ENCODE measurements at places on chromosomes 6 and 20.

GRCh38 chr20:40766790-40767614, 78.0 kb upstream of the MAFB start:
- no peak for DNase-seq

DNA sequence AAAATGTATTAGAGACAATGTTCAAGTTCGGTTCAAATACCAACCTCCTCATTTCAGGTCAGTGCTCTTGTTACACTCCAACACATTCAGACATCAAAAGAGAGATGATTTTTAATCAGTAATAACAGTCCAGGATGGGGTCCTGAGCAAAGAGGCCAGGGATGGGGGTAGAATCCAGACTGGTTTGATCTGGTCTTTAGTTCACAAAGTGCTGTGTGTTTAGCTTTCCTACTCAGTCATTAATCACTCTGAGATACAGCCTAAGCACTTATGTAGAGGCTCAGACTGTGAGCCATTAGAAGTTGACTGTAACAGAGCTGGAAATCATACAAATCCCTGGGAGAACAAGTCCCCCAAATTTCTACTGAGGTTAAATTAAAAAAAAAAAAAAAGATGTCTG, 241.6 kb downstream of the PTPRK start:
- DNase-seq: no peak

- no peak for DNase-seq
Observed at GRCh38 chr20:15236812-15237211, 899.4 kb upstream of the FLRT3 start.

GRCh38 chr6:166244353-166245045, 63.7 kb downstream of the PRR18 start:
- DNase-seq: no peak

DNA sequence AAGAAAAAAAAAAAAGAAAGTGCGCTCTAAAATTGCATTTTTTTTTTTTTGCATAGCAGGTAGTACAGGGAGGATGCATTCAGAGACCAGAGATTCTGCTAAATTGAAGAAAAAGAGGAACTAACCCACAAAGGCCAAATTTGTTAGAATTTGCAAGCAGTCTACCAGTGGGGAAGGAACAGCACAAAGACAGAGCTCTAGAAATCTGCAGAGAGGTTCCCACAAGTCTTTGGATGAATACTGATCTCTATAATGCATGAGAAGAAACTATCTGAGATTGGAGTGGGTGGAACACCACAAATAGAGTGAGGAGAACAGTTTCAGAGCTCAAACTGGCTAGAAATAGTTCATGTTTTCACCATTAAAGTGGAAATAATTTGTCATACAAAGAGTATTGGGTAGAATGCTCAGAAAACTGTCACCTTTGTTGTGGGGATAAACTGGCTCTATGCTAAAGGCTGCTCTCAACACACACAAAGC, 79.6 kb upstream of the AHI1 start:
- DNase-seq: no peak

DNA sequence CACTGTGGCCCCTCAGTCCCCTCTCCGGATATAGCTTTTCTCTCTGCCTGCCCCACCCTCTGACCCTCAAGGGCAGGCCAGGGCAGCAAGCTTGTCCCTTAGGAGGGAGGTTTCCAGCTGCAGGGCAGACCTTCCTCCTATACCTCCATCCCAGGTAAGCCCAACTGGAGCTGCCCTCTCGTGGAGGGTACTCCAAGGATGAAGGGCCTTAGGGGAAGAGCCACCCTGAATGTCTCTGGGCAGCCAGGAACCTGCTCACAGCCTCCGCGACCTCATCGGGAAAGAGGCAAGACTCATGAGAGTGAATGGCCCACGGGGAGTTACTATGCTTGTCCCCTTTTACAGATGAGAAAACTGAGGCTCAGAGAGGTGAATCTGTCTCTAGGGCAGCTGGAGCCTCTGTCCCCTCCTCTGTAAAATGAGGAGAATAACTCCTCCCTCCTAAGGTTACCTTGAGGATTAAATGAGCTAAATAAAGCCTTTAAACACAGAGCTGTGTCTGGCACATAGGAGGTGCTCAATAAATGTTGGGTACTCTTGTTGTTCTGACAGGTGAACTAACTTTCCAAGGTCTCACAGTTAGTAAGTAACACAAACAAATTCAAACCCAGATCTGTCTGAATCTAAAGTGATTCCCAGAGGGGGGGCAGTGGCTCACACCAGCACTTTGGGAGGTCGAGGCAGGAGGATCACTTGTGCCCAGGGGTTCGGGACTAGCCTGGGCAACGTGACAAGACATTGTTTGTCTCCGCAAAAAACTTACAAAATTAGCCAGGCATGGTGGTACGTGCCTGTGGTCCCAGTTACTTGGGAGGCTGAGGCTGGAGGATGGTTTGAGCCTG, 12.1 kb downstream of the SRXN1 start:
- DNase-seq: no peak

- no peak for DNase-seq
Observed at GRCh38 chr20:32158943-32159660, 48.4 kb downstream of the PLAGL2 start.

GRCh38 chr6:149698175-149698574, 19.7 kb downstream of the LATS1 start:
- no peak for DNase-seq

DNA sequence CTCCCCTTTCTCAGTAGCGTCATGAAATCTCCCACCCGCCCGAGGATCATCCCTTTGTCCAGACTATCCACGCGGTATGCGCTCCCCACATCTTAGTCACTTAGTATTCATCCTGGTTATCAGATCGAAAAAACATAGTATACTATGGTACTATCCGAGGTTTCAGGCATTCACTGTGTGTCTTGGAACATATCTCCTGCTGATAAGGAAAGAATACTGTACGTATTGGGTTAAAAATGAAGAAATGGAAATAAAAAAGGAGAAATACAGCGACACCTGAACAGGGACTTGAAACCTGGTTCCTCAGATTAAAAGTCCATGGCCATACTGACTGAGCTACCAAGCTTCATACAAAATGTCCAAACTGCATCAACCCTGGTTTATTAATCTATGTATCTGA, 14.0 kb downstream of the HMGN4 start:
- no peak for DNase-seq

DNA sequence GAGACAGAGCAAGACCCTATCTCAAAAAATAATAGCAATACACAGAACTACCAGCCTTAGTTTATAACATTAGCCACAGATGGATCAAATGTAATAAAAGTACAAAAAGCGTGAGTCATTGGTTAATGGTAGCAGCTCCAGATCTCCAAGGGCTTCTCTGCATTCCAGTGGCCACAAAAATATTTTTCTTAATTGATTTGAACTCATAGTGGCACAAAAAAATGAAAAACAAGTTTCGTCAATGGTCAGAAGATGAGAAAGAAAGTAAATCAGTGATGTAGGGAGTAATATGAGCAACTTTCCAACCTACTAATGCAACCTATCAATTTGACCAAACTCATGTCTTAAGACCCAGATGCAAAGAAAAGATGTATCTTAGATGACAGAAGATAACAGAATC, 79.6 kb downstream of the CEP57L1 start:
- no peak for DNase-seq

Data from heart left ventricle (tissue), 16 donors.